ENCODE measurements at places on chromosomes 11 and 22.

DNA sequence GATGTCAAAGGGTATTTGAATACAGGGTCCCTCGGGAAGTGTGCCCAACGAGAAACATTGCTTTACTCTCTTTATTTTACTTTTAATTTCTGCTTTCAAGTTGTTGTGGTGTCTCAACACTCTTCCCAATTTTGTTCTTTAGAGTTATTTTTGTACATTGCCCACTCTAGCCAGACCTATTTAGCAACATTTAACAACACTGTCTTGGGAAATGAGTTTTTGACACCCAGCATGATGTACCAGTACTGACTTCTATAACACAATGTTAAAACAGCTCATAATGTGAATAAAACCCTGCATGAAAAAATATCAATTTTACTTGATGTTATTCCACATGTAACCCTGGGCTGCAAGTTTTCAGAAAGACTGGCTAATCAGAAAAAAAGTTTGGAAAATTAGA is 350.2 kb upstream of the PITPNB start:
- DNase-seq, result no peak

- peak; percentile 50 for DNase-seq
Observed at GRCh38 chr11:15845261-15845660, 511.1 kb downstream of the SOX6 start.

GRCh38 chr11:60111793-60112192 is 23.3 kb downstream of the MS4A2 start:
- DNase-seq, result no peak

- DNase-seq, result no peak
Observed at GRCh38 chr11:32312865-32313403, 122.4 kb downstream of the WT1 start.

GRCh38 chr11:766106-766935 is 11.0 kb downstream of the GATD1 start:
- no peak for DNase-seq

Data from NCI-H1092 treated with DMSO at 0.1 percent for 48 hours (cell line).